ENCODE measurements at places on chromosomes 1 and 21.

GRCh38 chr21:38993561-38993960 lies 187.8 kb downstream of the ETS2 start:
- DNase-seq: no peak

GRCh38 chr1:30816211-30817076 lies 58.9 kb upstream of the LAPTM5 start:
- no peak for DNase-seq

DNA sequence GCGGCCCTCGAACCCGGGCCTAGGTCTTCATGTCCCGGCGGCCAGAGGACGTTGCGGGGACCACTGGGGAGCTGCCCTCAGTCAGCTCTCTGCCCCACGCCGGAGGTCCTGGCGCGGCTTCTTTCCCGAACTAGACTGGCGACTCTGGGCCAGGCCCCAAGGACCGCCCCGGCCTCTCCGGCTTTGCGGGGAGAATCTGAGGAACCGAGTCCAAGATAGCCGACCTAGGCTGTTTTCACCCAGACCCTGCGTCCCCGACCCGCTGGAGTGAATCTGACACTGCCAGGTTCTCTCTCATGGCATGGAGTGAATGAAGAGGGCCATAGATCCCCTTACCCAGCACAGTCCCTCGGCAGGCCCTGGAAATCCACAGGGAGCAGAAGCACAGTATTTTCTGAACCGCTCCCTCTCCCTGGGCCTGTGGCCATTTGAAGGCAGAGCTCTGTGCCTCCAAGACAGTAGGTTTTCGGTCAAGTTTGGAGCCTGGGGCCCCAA lies 9.9 kb upstream of the BARHL2 start:
- DNase-seq: no peak

DNA sequence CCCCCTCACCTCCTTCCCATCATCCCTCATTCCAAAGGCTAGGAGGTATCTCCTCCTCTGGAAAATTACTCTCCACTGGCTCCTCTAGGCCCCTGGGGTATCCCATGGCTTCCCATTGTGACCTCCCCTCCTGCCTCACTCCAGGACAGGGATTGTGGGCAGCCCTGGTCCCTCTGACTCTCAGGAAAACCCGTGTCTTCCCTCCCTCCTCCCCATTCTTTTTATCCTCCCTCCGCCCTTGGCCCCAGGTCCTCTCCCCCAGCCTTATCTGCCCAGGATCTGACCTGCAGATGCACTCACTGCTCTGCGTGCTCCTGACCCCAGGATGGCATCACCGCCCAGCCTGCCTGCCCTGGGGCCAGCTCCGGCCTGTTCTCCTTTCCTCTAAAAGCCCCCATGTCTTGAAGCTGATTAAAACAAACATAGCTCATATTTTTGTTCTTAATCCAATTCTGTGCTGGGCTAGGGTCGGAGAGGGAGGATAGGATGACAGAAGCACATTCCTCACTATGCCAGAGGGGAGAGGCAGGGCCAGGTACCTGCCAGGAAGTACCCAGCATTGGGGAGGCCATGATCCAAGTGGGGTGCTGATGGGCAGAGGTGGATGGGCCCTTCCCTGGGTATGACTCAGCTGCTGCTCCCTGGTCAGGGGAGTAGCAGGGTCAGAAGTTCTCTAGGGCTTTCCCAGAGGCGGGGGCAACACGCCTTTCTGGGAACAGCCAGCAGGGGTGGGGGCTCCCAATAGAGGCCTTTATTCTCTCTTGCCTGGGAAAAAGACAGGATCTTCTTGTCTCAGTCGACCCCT lies 13.8 kb upstream of the UBL4B start:
- no peak for DNase-seq

DNA sequence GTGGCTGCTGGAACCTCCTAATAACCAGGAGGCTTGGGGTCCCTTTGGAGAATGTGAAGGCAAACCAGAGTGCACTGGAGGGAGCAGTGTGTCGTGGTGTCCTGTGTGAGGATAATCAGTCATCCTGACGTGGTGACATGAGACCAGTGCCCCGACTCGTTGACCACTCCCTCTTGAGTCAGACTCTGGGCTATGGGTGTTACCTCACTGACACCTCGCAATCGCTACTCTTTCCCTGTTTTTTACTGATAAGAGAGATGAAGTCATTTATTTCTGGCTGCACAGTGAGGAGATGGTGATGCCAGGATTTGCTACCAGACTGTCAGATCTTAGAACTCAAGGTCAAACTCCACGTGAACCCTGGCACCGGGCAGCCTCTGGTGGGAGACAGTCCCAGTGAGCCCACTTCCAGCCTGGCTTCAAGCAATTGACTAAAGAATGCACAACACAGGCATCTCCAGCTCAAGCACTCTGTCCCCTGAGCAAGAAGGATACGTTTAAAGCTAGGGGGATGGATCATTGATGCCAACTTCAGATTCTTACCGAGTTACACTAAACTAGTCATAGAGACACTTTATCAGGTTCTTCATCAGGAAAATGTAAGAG lies 30.3 kb downstream of the UBASH3A start:
- no peak for DNase-seq

DNA sequence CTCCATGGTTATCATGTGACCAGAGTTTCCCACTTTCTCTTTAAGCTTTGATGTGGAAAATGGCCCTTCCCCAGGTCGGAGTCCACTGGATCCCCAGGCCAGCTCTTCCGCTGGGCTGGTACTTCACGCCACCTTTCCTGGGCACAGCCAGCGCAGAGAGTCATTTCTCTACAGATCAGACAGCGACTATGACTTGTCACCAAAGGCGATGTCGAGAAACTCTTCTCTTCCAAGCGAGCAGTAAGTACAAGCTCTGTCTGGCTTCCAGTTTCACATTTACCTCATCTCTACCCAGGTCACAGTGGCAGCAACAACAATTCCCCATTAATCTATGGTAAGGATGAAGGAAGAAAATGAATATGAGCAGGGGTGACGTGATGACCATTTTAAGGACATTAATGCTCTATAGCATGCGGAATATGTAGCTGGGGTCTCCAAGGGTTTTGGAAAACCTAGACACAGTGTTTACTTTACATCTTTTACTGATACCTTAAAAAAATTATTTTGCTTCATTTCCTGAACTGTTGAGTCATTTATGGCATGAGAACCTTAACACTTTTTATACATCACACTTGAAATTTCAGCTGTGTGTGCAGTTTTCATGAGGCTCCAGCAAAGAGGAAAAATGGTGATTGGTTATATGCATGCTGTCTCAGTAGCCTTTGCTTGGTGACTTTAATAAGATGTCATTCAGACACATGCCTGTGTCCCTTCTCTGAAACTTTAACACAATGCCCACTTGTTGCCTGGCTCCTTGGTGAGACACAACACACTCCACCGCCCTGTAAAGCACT lies 286.3 kb upstream of the SGIP1 start:
- no peak for DNase-seq

- no peak for DNase-seq
These were observed 71.5 kb upstream of the RGS2 start for GRCh38 chr1:192737306-192737705.

DNA sequence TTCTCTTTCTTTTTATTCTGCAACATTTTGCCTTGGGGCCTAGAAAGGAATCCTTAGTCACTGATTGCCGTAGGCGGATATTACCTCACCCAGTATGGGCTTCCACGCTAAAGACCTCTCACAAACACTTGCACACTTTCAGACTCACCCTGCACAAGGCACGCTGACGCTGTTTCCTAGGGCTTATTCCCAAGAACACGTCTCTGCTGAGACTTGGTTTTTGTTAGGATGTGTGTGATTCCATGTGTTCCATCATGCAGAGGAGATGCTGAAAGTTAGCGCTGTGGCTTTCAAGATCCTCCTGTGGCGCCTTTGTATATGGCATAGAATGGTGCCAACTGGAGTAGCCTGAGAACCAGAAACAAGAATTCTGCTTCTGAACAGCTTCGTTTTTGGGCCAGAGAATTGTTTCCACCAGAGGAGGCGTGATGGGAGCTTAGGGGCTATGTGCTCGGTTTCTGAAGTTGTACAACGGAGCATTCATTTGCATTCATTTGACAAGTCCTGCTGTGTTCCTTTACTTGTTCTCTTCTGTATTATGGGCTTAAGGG lies 297.0 kb downstream of the DISC1 start:
- no peak for DNase-seq

- no peak for DNase-seq
These were observed 30.3 kb upstream of the TACSTD2 start for GRCh38 chr1:58607391-58607790.
